ENCODE measurements at places on chromosomes 2 and 18.

DNA sequence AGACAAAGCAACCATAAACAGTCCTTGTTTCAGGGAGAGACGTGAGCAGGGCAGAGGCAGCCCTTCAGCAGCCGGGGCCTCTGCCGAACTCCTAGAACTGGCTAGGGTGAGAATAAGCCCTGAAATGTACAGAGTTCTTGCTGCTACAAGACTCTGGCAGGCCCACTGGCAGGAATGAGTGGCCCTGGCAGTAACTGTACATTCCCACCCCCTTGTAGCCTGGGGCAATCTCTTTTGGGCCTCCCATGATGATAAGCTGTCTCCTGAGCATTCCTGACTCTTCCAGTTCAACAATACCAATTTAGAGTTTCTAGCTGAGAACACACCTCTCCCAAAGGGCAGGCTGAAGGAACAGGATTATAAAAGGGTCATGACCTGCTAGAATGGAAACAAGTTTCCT is 54.3 kb downstream of the HAUS1 start:
- peak; percentile 23 for DNase-seq

DNA sequence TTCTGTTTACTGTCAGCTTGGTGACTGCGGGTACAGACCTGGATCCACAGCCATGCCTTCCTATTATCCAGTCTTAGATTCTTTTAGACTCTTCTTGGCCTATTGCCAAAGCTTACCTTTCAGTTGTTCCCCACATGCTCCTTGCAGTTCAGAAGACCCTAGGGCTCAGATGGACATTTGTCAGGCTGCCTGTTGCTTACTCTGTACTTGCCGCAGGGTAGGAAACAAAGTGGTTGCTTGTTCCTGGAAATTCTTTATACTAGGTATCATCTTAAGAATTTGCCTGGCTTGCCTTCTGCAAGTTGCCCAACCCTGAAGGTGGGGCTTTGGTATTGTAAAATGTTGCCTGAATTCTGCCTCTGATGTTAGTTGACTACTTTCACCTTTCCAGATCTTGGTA is 24.4 kb downstream of the CD28 start:
- no peak for DNase-seq

- no peak for DNase-seq
These were observed at the start of gene CXCR1 for GRCh38 chr2:218166791-218167190. CXCR1 (minus strand) TSS chr2:218166962; CDS start chr2:218165211, 1,751 bp downstream.

- DNase-seq = peak; percentile 68
These were observed 576.0 kb downstream of the LRP1B start for GRCh38 chr2:141554810-141555209.

- no peak for DNase-seq
These were observed 97.8 kb downstream of the ASB1 start for GRCh38 chr2:238524426-238524983.

DNA sequence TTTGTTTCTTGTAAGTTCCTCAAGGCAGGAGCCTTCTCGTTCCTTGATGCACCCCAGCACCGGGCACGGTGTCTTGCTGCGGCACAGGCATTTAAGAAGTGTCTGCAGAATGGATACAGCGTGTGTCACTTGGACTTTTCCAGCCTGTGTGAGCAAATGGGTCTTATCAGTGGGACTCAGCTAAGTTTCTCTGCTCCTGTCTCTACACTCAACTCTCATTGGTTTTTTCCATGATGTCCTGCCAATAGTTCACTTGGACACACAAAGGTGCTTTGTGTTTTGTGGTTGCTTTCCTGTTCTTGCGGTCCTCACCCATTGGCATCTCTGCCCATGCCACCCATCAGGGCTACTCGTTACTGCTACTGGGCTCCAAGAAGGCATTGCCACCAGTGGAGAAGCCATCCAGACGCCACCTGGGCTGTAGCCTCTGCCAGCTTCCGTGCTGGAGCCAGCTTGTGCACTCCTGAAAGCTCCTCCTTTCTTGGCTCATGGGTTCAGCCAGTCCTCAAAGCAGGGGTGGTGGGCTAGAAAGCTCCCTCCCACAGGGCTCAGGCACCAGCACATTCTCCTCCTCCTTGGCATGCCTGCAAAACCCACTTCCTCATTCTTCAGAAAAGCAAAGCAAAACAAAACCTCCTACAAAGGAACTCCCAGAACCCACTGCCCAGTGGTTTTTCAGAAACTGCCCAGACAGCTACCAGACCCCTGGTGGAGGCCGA is 41.4 kb downstream of the IL1R2 start:
- DNase-seq = peak; percentile 91

Measured in fibroblast of lung (primary cell).